Activated naive CD4-positive, alpha-beta T cell treated with anti-CD3 and anti-CD28 coated beads, Interleukin-2, amount 50 U/mL, for 72 hours (primary cell): ENCODE measurements at places on chromosomes 12 and 14.

DNA sequence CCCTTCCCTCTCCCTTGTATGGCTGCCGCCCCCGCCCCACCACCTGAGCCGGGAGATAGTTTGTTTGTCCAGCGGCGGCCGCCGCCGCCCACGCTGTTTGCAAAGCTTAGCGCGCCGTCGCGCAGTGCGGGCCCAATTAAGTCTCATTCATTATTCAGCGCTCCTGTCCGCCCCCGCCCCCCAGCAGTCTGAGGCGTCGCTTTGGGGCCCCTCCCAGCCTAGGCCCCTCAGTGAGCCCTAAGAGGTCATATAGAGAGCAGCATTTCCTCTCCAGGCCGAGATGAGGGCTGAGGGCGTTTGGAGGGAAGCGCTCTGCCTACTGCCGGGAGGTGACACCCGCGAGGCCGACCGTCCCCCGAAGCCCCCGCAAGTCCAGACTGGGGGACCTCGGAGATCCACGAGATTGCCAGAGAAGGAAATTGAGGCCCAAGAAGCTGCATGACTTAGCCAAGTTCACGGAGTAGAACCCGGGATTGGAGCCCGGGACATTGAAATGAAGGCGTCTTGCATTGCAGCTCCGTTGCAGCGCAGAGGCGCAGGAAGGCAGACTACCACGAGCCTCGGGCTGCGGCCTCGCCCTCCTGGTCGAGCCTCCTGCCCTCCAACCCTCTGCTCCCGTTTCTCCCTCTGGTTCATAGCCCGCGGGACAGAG, at the start of gene DNAJC22:
TSS of gene DNAJC22 (plus strand) at position 230 of the 652 bp plus-strand sequence. CDS start 1,985 bp downstream, outside the sequence.
- no peak for DNase-seq

DNA sequence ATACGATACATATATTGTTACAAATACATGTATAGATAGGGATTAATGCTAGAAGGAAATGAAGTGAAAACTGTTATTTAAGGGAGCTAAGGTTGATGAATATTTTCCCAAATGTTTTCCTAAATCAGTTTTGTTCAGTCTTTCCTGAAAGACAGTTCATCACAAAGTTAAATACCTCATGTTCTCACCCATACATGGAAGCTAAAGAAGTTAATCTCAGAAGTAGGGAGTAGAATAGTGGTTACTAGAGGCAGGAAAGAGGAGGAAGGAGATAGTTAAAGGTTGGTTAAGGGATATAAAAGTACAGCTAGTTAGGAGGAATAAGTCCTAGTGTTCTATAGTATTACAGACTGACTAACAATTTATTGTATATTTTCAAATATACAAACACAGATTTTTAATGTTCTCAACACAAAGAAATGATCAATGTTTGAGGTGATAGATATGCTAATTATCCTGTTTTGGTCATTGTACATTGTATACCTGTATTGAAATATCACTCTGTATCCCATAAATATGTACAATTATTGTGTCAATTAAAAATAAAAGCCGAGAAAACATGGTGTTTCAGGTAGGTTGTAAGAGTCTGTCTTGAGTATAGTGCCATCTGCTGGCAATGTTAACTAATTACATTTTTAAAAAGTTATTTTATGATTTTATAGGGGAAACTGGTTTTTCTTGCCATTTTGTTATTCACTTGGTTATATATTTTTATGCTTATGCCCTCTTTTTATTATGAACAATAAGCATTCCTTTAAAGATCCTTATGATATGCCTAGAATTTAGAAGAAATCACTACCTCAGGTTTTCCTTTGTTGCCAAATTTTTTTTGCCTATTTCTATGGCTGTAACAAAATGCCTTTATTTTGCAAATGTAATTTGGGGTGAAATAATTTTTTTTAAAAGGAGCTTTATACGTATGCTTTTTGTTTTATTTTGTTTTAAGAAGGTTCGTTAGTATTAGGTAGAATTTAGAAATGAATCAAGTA, 26.9 kb downstream of the ZDHHC17 start:
- no peak for DNase-seq

DNA sequence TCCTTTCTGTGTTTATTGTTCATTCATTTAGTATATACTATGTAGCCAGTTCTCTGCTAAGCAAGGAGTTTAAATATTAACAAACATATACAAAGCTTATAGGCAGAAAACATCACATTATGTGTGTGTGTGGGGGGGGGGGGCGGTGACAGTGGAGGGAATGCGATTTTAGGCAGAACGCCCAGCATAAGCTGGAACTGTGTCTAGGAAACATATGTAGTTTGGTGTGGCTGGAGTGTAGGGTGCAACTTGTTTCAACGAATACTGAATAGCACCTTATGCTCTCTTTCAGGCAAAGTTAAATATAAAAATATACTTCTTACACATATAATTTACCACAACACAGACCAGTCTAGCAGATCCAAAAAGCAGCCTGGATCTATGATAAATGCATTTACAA, 980.6 kb downstream of the SLC6A15 start:
- no peak for DNase-seq

DNA sequence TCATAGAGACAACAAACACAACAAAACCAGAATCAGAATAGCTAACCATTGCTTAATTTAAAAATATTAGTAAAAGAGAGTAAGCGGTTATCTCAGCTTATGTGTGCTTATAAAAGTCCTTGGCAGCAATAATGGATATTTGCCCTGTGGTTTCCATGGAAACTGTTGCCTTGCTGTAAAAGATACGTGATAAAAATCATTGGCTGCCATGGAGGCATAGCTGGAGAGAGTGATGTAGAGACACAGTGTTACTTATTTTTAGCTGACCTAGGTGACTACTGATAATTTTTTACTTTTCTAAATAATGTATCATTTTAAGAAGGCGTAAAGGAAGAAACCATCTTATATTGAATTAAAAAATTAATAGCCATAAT, 92.9 kb downstream of the ERC1 start:
- DNase-seq, result no peak

DNA sequence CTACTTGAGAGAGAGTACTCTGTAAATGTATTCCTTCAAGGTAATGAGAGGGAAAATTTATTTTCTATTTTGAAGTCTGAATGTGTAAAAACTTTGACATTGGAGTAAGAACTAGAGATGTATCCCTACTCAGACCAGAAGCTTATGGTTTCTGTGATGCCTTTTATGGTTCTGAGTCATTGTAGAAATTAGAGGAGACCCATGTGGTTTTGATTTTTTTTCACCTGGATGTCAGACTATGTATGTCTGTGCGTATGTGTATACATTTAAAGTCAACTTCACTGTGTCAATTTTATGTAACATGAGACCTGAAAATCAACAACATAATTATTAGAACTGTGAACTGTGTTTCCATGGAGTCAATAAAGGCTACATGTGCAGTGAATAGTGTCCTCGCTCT, 302.0 kb downstream of the TRHDE start:
- DNase-seq, result no peak

DNA sequence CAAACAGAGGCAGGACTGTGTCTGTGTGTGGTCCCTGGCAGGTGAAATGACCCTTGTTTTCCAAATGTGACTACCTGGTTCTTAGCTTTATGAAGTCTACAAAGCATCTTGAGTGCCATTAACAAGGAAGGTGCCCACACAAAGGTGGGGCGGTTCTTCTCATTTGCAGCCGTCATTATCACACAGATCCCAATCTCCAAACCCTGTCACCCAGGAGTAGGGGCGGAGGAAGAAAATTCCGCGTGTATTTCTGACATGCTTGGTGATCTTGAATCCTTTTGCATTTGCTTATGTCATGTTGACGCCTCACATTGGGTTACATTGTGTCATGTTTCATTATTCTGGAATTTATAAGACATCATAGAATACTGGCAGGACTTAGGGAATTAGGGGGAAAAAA, 277.3 kb downstream of the VRK1 start:
- DNase-seq, result no peak

GRCh38 chr14:32473464-32473855, 144.4 kb downstream of the AKAP6 start:
- no peak for DNase-seq

DNA sequence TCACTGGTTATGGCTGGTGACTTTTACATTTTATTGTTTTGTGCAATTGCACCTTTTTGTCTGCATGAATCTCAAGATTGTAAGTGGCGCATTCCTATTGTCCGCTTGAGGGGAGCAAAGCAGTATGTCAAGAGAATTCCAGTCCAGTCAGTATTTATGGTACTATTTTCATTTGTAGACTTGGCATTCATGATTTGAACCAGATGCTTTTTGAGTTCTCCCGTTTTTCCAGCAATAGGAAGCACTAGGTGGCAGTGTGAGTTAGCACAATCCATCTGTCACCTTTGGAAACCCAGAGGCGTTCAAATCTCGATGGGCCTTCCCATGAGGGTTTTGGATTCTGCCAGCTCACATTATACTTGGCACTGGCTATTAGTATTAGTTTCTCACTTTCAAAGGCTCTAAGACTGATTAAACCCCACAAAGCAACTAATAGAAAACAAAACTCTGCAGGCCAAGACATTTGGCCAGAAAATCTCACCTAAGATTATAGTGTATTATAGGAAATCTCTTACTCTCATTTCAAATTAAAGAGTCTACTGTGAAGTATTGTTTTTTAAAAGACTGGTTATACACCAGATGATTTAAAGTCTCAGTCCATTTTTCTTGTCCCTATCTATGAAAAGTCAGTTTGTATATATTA, 2.2 kb downstream of the DACT1 start:
- no peak for DNase-seq

GRCh38 chr12:102503056-102503681, 22.8 kb upstream of the IGF1 start:
- no peak for DNase-seq

- no peak for DNase-seq
Observed at GRCh38 chr14:97456462-97456861, 659.3 kb downstream of the VRK1 start.

DNA sequence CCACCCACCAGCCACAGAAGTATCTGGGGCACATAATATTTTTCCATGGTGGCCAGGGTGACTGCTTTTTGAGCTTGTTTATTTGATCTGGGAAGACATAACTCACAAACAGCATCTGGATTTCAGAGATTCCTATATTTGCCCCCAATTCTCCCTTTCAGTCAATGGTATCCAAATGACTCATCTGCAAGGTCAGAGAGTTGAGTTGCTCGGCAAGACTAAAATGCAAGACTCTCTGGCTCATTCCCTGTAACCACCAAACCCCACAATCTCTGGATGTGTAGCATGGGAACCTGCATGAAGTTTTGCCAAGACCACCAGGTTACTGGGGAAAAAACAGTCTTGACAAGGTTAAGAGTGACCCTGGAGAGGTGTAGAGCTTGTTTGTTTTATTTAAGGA, 174.9 kb upstream of the FAR2 start:
- DNase-seq, result no peak

- no peak for DNase-seq
Observed at GRCh38 chr12:95802482-95803270, 12.1 kb upstream of the NTN4 start.

- no peak for DNase-seq
Observed at GRCh38 chr14:92494512-92494911, 19.1 kb upstream of the RIN3 start.

DNA sequence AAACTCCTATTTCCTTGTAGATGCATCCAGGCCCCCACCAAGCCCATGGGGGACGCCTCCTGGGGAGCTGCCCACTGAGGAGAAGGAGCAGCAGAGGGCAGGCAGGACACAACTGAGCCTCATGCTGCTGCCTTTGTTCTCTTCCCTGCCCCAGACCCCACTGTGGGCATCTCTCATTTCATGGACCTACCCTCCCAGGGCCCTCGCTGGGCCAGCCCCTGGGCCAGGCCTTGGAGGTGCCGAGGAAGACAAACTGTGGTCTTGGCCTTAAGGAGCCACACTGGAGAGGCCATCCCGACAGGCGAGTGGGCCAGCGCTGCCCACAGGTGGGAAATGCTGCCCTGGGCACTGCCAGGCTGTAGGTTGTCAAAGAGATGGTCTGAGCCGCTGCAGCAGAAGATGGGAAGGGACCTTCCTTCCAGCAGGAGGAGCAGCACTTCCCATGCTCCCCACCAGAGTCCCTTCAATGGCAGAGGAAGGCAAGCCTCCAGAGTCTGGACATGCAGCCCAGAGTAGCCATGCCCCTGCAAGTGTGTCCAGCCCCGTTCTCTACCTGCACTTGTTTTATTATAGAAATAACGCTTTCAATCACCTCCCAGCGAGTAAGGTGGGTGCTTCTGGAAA, 147.4 kb downstream of the BCL11B start:
- no peak for DNase-seq

DNA sequence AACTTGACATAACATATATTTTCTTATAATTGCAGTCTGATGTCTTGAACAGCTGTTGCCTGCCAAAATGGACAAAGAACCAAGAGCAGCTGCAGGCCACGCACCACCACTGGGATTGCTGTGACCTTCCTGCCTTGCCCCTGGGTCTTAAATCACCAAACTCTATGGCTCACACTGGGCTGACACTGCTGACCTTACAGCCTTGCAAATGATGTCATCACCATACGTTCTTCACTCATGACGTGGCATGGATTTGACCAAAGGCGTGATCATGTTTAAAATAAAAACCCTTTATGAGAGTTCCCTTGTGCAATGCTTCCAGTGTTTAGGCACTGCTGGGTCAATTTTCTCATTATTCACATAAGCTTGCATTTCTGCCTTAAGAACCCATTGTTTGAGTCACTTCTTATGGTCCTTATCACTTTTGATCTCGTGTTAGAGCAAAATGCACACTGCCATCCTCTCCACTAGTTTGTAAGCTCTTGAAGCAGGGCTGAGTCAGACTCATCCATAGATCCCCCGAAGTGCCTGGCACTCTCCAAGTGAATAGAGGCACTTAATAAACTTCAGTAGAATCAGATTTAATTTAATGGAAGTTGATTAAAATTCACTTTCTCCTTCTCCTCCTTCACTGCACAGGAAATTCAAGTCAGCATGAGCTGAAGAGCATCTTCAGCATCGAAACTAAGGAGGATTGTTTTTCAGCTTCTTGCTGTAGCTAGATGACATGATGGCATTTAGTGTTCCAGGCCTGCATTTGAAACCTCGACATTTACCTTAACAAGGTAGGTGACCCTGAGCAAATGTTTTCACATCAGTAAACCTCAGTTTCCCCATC, 132.4 kb upstream of the PZP start:
- no peak for DNase-seq

GRCh38 chr14:52467515-52468266, 84.6 kb downstream of the TXNDC16 start:
- DNase-seq, result no peak

- peak; percentile 33 for DNase-seq
Observed at GRCh38 chr12:118714051-118714460, 267.3 kb upstream of the SRRM4 start.

- no peak for DNase-seq
Observed at GRCh38 chr14:97687944-97688630, 890.9 kb downstream of the VRK1 start.

DNA sequence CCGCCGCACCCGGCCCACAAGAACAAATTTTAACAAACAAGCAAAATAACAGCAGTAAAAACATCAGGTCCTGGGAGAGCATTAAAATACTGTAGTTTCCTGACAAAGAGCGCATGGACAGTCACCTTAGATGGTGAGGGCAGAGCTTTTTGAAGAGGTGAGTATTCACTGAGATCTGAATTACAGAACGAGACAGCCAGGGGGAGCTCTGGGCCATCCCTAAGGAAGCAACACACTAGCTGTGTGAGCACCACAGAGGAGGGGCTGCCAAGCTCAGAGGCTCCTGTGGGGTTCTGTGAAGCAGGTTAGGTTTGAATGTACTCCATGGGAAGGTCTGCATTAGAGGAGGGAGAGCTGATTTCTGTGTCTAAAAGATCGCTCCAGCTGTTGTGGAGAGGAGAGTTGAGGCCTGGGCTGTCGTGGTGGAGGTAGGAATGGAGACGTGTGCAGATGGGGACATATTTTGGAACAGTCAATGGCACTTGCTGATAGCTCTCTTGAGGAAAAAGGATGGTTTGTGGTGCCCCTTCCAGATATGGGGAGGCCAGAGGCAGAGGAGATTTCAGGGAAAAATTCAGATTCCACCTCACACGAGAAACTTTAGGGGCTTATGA, 72.9 kb downstream of the TRAFD1 start:
- peak; percentile 53 for DNase-seq

- DNase-seq, result no peak
Observed at GRCh38 chr12:70354787-70355186, 11.3 kb upstream of the KCNMB4 start.
